Suppressor macrophage (primary cell): ENCODE measurements at places on chromosomes 2 and 18.

GRCh38 chr2:208607694-208608093 lies 201.1 kb downstream of the PTH2R start:
- DNase-seq, result no peak

DNA sequence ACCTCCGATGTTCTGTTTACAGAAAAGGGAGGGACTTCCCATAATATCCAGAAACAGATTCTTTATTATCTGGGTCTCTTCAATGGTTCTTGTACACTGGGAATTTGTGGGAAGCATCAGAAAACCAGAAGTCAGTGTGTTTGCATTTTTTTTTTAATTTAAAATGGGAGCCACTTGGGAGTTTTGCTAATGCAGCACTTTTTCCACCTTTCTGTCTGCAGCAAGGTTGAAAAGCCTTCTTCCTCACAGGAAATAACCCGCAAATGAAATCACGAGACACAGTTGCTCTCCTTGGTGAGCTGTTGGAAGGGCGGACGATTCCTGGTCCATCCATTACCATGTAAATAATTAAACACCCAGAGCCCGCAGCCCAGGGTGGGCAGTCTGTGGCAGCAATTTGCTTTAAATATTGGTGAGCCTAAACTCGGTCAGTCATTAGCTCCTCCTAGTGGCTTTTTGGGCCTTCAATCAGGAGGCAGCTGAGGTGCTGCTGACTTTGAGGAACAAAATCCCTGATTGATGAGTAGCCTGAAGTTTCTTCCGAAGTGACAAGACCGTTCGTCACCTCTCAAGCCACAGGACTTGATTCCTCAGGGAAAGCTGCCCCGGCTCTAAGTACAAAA lies 471.5 kb downstream of the EPHA4 start:
- DNase-seq, result no peak

DNA sequence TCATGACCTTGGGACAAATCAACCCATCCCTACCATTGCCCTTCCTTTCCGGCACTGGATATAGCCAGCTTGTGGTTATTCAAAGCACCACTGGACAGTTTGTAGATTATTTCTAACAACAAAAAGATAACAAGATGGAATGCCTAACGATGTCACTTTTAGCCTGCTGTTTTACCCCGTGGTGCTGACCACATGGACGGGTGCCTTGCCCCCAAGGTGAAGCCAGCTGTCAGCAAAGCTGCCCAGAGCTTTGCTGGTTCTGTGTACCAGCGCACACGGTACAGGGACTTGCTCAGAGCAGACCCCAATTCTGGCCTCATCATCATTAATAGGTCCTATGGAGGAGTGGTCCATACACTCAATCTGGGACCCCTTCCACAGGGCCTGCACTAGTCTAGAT lies 118.2 kb downstream of the MTCL1 start:
- DNase-seq, result no peak

- DNase-seq, result peak; percentile 80
Observed at GRCh38 chr2:219218732-219219701, at the start of gene ABCB6. Gene ABCB6, minus strand, starts transcription at chr2:219218958. Its CDS starts 285 bp downstream, at chr2:219218673.

- DNase-seq, result no peak
Observed at GRCh38 chr2:13821255-13821880, 811.1 kb upstream of the LRATD1 start.

- DNase-seq, result peak; percentile 86
Observed at GRCh38 chr2:65062843-65063825, 6.9 kb downstream of the CEP68 start.

GRCh38 chr18:62979176-62979575 lies 263.8 kb downstream of the PHLPP1 start:
- peak; percentile 66 for DNase-seq

GRCh38 chr2:119011162-119011909 lies 69.3 kb downstream of the MARCO start:
- peak; percentile 62 for DNase-seq

DNA sequence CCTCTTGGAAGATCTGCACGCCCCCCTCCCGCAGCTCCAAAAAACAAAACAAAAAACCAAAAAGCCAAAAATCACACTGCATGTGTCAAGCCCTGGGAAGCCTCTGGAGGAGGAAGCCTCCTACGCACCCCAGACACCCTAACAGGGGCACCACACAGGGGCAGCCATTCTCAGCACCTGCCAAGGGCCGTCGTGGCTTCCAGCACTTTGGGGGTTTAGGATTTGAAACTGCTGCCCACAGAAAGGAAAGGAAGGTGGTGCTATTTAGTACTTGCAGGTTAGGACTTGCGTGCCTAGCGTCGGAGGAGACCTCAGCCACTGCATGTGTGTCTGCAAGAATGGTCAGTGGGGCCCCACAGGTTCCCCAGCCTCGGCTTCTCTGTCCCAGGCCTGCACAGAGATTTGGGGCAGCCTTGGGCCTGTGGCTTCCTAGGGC lies 419 bp upstream of the GPR55 start:
- no peak for DNase-seq

DNA sequence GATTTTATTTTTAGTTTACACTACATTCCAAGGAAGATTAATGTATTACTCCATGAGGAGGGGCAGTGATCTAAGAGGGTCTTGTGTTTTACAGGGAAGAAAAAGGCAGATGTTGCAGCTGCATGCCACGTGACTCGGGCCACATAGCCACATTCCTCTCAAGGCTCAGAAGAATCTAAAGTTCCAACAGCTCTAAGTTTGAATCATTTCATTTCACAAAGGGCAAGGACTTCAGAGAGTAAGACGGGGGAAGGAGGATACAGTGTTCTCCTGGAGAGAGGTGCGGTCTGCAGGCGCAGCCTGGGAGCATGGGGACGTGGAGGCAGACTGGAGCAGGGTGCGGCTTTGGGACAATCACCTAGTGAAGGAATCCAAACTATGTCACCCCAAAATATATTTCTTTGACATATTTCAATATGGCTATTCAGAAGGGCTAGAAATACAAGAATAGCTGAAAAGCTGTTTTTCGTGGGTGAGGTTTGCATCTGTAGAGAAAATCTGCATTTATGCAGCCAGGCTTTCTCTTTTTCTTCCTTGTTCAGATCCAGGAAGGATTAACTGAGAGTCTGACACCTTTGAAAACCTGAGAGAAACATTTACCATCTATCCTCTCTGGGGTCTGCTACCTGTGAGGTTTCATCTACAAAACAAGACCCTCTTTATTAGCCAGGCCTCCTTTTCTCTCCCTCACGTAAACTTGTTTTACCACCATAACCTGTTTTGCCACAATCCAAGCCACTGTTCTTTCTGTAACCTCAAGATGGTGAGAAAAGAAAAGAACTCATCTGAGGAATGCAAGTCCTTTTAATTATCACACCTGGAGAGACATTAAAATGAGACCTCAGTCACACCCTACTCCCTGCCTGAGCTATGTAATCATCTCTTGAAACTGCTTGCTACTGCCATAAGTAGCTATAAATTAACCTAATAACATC lies 165.1 kb upstream of the NDUFV2 start:
- no peak for DNase-seq

GRCh38 chr2:122736279-122736678 lies 980.8 kb downstream of the TSN start:
- DNase-seq, result no peak

GRCh38 chr2:230902180-230902899 lies 22.7 kb downstream of the GPR55 start:
- peak; percentile 77 for DNase-seq

DNA sequence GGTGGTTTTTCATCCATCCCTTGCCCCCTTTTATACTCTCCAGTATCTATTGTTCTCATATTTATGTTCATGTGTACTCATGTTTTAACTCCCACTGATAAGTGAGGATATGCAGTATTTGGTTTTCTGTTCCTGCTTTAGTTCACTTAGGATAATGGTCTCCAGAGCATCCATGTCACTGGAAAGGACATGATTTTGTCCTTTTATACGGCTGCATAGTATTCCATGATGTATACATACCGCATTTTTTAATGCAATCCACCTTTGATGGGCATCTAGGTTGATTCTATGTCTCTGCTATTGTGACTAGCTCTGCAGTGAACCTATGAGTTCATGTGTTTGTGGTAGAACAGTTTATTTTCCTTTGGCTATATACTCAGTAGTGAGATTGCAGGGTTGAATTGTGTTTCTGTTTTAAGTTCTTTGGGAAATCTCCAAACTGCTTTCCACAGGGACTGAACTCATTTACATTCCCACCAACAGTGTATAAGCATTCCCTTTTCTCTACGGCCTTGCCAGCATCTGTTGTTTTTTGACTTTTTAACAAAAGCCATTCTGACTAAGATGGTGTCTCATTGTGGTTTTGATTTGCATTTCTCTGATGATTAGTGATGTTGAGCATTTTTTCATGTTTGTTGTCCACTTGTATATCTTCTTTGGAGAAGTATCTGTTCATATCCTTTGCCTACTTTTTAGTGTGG lies 420.2 kb downstream of the THSD7B start:
- no peak for DNase-seq

DNA sequence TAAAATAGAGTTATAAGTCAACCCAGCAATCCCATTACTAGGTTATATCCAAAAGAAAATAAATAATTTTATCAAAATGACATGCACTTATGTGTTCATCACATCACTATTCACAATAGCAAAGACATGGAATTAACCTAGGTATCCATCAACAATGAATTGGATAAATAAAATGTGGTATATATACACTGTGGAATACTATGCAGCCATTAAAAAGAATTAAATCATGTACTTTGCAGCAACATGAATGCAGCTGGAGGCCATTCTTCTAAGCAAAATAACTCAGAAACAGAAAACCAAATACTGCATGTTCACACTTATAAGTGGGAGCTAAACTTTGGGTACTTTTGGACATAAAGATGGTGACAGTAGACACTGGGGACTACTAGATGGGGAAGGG lies 626.0 kb downstream of the ADCYAP1 start:
- no peak for DNase-seq

DNA sequence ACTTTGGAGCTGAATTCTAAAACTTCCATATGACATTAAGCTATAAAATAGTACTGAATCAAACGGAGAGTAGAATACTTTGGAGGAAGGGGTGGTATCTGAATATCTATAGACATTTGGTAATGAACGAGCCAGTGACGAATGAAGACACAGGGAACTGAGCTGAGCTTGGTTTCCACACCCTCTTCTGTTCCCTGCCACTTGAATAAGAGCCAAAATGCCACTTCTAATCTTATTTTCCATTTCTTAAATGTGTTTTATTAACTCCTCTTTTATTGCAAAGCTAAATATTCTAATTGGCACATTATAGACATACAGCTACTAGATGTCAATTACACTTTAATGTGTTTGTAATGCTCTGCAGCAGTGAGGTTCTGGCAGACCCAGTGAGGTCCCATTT lies 76.1 kb downstream of the AFF3 start:
- peak; percentile 9 for DNase-seq

DNA sequence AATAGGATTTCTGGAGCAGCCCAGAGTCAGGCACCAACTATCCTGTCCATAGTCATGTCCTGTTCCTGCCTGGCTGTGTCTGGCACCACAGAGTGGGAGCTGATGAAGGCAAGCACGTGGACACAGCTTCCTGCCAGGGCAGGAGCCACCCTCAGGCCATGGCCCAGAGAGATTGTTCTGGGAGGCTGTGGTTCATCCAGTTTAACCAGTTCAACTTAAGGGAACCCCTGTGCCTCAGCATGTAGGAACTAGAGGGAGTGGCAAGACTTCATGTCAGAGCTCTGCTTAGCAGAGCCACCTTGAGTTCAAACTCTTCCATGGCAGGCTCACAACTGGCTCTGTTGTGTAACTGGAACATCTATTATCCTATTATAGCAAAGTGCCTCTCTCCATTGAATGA lies 73.2 kb upstream of the NCKAP5 start:
- DNase-seq, result no peak

GRCh38 chr2:186349508-186349907 lies 136.6 kb upstream of the ZC3H15 start:
- DNase-seq, result no peak

DNA sequence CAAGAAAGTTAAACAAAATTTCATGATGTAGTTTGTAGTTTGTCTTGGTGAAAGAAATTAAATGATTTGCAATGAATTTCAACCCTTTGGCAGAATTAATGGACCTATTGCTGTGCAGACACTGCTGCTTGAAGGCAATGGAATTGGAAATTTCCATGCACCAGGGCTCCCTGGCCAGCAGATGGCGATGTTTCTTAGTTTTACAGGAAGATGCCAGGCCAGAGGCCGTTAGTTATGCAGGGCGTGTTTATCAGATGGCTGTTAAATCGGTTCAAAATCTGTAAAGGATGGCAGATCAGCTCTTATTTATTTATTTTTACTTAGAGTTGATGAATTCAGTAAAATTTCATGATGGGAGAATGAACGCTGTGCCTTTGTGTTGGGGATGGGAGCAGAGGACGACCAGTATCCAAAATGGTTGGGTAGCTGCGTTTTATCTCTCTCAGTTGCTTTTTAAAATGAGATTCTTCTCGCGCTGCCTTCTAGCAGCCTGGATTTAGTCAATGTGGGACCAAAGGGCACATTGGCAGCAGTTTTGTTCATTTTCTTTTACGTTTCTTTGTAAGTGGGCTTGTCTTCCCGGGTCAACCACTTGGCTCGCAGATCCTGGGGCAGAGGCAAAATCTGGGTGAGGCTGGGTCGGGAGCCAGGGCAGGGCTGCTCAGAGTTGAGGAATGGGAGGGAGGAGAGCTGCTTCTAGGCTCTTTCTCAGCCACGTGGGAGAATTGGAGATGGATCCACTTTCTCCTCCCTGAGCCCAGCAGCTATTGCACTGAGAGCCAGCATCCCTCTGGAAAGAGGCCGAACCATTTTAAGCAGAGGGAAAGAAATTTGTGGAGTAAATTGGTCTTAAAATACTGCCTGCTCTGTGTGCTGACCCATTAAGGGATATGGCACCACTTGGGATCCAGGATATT lies 344.0 kb downstream of the PIK3C3 start:
- peak; percentile 81 for DNase-seq

DNA sequence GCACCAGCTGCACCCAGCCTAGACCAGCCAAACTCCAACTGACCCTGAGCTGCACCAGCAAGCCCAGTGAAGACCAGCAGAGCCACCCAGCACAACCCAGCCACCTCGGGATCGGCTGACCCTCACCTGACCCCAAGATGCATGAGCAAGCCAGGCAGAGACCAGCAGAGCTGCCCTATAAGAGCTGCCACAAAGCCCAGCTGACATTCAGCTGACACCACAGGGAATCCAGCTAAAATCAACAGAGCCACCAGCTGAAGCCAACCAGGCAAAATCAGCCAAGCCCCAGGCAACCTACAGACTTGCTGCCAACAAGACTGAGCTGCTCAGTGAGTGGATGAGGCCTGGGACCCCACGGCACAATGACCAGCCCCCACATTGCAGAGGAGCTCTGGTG lies 54.6 kb downstream of the CYP27C1 start:
- no peak for DNase-seq

DNA sequence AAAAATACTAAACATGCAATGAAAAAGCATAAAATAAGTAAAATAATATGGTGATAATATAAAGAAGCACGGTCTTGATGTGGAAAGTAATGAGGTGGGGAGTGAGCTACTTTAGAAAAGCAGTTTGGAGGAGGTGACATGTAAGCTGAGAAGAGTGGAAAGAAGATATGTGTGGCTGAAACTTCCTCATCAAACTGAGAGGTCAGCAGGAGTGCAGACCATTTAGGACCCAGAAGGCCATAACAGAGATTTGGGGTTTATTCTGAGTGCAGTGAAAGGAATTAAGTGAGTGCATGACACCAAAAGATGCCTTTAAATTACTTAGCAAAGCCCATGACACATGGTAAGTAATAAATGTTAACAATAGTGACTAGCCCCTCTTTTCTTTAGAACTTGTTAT lies 24.4 kb upstream of the TMEM182 start:
- no peak for DNase-seq
